ENCODE measurements at places on chromosomes 12 and 14.

DNA sequence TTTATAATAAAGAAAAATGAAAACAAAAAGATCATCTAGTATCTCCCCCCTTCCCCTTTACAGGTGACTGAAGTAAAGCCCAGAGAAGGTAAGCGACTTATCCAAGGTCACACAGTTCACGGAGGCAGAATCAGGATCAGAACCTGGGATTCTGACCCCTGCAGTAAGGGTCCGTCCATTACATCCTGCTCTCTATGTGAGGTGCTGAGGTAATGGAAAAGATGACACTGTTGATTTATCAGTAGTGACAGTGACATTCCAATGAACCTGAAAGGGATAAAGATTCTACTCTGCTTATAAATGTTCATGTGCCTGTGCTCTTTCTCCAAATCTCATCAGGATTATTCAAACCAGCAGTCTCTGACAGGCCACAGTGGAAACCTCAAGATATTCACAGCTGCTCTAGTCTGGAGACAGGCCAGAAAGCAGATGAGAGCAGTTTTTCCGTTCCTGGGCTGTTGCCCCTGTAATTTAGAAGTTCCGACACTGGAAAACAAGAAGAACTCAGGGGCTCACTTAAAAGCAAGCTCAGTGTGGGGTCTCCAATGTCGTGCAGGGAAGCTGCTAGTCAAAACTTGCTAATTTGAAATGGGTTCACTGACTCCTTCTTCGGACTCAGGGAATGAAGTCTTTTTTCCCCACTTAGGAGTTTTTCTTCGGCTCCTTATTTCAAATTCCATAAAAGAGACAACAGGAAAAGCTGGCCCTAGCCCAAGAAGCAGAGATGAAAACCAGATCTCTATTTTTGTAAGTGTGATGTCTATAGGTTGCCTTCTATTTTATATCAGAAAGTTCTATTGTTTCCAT lies 131.8 kb upstream of the EEA1 start:
- DNase-seq = no peak

DNA sequence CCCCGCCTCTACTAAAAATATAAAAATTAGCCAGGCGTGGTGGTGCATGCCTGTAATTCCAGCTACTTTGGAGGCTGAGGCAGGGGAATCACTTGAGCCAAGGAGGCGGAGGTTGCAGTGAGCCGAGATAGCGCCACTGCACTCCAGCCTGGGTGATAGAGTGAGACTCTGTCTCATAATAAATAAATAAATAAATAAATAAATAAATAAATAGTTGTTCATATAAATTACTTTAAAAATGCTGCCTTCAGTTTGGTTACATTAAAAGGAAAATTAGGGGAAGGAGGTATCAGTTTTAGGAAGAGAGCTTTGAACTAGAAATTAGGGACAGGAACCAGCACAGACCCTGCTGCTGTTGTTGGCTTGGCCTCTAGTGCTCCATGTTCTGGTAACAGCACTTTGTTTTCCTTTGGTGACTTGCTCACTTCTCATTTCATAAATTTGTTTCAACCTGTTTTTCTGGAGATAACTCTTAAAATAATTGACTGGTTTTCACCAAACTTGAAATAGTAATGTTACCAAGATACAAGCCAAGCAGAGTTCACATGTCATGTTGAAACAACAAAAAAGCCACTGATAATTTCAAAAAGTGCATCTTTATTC lies 22.9 kb upstream of the PTPRB start:
- no peak for DNase-seq

GRCh38 chr12:26863515-26863914 lies 30.5 kb upstream of the ITPR2 start:
- no peak for DNase-seq

- DNase-seq = no peak
Observed at GRCh38 chr12:109768901-109769670, 55.5 kb downstream of the FAM222A start.

GRCh38 chr12:31018106-31018789 lies 55.4 kb upstream of the DDX11 start:
- no peak for DNase-seq

DNA sequence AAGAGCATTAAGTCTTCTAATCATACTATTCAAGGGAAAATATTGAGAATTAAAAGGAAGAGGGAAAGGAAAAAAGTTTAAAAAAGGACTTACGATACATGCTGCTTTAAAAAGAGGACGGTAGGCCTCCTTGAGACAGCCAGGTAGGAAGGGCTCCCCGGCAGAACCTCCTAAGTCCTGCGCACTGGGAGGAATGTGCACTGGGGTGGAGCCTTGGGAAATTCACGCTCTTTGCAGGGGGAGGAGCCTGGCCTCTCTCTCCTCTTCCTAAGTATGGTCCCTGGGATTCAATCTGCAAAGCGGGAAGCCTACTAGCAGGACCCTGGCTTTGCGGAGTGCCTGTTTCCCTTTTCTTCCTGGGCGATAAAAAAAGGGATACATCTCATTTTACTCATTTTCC lies 553.0 kb downstream of the RPS29 start:
- DNase-seq = no peak

DNA sequence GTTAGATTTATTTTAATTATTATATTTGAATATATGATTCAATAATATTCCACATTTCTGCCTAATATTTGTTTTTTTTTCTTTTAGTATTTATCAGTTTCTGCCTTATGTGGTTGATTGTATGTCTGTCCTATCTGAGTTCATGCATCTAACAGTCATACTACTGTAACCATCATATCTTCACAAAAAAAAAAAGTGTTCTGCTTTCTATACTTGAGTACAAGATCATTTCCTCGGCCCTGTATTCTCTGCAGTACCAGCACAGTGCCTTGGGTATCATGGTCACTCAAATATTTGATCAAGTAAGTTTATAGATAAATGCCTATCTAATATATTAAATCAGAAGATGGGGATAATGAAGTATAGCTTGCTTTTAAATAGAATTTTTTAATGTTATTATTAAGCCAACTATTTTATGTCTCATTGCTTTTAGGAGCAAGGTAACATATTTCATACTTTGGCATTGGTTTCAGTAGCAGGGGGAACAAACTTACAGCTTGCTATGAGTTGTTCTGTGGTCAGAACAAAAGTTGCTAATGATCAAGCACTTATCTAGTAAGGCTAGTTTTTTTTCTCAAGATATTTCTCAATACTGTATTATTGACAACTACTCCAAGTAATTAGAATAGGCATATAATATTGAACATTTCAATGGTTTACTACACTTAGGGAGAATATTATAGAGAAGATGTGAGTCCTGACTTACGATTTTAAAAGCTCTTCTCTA lies 290.5 kb upstream of the FBXO33 start:
- DNase-seq = no peak

DNA sequence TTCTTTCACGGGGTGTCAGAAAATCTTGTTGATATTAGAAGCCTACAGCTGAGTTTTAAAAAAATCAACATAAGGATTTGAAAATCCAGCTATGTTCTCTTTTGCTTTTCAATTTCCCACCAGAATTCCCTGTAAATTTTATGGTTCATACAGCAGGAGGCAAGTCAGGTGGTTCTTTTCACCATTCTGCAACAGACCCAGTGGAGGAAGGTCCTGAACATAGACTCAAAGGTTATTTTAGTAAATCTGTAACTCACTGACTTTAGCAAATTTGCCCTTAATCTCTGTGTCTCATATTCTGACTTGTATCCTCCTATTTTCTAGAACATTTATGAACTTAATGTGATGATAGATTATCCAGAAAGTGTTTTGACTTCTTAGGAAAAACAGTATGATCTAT lies 235.4 kb upstream of the E2F7 start:
- DNase-seq = no peak

- DNase-seq = no peak
Observed at GRCh38 chr14:36134038-36134437, 42.5 kb downstream of the PTCSC3 start.

DNA sequence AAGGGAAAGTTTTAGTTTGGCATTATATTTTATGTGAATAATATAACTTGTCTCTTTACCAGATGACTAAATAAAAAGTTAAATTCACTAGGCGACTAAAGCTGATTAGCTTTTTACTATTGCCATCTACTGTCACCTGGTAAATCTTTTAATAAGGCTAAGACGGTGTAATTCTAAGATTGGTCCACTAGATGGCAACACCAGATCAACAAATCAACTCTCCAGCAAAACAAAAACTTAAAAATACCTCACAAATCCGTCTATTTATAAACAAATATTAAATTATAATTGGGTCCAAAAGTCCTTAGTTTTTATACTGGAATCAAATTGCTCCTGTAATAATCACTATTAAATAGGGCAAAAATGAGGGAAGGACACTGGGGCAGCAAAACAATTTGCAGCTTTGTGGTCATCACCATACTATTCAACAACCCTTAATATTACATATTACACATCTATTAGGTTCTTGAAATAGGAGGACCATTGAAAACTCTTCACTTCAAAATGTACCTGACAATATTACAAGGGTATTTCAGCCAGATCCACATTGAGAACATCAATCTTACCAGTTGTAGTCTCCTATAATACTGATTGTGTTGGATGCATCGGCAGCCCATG lies 47.9 kb downstream of the GALC start:
- no peak for DNase-seq

GRCh38 chr14:105326568-105326867 lies 12.0 kb downstream of the PACS2 start:
- DNase-seq = no peak

DNA sequence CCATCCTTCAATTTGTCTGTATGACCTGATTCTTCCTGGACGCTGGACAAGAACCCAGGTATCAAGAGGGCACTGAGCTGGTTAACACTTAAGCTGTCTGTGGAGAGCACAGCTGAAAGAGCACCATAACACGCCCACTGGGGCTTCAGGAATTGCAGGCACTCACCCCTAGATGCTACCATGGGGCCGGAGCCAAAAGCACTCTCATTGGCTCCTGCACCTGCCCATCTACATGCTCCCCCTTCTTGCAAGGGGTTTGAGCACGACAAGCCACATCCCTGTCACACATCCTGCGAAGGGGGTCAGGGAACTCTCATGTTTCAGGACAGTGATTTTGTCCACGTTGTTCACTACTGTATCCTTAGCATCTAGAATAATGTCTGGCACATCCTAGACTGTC lies 35.1 kb upstream of the TBC1D15 start:
- no peak for DNase-seq

DNA sequence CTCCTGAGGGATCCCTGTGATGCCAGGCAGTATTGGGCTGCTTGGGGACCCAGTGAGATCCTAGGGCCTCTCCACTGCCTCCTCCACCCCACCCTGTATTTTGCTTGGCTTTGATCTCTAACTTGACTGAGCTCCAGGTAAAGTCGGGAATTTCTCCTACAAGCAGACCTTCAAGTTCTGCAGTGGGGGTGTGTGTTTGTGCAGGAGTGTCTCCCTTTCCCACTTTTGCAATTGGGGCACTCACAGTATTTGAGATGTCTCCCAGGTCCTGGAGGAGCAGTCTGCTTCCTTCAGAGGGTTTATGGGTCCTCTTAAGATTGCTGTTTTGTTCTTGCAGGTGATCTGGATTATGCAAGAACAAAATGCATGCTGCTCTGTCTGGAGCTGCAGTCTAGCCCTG lies 68.9 kb downstream of the ALG10B start:
- no peak for DNase-seq

DNA sequence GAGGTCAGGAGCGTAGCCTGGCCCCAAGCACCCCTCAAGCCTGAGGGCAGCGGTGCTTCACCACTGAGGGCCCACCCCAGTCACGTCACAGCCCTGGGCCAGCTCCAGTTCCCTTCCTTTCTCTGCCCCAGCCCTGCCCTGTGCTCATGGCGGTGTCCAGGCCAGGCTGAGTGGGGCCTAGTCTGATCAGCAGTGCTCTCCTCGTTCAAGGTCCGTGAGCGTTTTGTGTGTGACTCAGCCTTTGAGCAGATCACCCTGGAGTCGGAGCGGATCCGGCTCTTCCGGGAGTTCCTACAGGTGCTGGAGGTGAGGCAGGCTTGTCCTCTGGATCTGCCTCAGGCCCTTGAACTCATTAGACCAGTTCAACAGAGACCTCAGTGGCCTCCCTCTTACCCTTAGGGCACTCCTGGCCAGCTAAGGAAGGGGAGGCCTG lies 19.0 kb downstream of the PRPF40B start:
- no peak for DNase-seq

- DNase-seq = no peak
Observed at GRCh38 chr12:25840678-25841465, 117.6 kb upstream of the RASSF8 start.

- DNase-seq = no peak
Observed at GRCh38 chr12:57031138-57031725, 14.9 kb upstream of the TAC3 start.
